ENCODE measurements at places on chromosomes 3 and 15.

DNA sequence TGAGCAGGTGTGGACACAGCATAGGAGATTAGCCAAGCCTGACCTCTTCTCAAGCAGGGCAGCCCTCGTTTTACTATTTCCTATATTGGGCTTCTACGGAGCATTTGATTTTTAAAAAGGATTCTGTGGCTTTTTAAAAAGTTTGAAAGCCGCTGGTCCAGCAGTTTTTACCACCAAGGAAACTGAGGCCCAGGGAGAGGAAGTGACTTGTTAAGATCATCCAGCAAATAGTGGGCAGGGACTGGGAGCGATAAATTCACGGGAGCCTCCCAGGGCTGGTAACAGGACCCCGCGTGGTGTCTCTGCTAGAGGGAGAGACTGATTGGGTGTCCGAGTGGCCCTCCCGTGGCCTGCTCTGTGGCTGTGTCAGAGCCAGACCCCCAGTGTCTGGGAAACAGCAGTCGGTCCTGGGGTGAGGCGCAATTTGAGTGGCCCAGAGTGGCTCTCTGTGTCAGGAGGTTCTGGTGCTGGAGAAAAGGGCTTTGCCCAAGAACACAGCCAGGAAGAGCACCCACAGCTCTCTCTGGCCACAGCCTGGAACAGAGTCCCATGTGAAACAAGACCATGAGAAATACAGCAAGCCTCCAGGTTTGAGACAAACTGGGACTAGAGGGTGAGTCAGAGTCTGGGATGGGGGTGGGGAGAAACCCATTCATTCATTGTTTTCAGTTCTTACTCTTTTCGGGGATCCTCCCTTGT is 4.2 kb downstream of the FURIN start:
- no peak for DNase-seq

DNA sequence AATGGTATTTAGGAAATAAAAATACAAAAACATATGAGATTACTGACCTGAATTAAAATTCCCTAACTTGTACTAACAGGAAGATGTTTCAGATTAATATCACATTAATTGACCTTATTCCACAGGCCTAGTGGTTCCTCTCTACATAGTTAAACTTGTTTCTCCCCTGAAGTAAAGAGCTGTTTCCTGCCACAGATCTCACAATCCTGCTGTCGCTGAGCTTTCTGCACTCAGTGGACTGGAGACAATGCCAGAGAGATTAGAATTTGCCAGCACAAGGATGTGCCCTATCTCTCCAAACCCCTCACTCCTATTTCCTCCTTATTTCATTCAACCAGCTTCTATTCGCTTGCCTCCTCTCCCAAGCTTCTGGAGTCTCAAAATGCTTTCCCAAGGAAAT is 130.6 kb downstream of the CTNNB1 start:
- DNase-seq: no peak

DNA sequence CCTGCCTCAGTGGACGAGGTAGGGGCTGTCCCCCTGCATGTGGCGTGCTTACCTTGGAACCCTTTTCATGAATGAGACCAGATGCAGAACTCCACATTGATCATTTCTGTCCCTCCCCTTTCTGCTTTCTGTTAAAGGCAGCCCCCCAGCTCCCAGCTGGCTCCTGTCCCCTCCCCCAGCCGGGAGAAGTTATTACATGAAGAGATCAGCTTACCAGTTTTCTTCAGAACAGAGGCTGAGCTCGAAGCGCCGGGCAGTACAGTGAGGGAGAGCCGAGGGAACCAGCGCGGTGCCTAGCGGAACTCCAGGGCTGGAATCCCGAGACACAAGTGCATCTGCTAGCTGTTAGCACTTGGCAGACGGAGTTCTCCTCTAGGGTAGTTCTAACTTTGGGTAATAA is 263.3 kb upstream of the NR2E3 start:
- DNase-seq: no peak

DNA sequence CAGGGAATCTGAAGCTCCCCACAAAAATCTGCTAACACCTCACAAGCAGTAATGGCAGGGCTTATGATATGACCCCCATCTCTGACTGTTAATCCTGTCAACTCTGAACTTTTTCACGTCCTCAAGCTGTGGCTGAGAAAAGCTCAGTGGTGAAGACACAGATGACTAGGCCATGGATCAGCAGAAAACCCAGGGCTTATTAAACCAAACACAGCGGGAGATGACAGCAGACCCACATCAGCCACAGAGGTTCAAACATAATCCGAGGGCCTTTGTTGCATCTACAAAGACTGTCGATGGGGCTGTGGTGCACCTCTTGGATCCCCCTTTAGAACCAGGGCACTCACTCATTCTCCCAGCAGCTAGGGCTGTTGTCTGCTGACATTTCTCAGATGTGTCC is 50.4 kb downstream of the GLB1 start:
- DNase-seq: no peak

DNA sequence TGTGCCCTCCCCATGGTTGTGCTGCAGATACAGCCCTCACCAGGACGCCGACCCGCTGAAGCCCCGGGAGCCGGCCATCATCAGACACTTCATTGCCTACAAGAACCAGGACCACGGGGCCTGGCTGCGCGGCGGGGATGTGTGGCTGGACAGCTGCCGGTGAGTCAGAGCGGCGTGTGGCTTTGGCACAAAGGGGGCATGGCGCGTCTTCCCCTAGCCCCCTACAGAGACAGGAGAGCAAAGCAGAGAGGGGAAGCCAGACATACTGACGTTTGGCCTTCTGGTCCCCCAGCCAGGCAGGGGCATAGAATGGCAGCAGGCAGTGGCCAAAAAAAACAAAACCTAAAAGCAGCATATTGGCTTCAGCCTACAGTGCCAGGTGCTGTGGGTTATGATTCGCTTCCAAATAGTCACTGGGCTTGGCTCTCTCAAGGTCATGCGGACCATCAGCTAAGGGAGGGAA is 64.0 kb downstream of the MESD start:
- DNase-seq: no peak

DNA sequence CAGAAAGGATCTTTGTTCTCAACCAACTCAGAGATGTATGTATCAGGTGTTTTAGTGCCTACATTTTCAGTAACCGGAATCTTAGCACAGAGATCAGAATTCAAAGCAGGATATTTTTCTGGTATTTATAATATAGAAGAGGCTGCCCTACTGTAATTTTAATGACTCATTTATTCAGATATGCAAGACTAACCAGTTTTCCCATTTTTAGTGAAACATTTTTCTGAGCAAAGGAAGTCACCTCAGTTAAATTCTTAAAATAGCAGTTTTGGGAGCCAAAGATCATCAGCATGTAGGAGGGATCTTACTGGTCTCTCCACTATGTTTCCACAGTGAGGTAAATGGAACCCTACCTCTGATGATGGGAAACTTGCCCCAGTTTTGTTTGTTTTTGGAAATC is 42.0 kb downstream of the SRP14 start:
- DNase-seq: no peak

DNA sequence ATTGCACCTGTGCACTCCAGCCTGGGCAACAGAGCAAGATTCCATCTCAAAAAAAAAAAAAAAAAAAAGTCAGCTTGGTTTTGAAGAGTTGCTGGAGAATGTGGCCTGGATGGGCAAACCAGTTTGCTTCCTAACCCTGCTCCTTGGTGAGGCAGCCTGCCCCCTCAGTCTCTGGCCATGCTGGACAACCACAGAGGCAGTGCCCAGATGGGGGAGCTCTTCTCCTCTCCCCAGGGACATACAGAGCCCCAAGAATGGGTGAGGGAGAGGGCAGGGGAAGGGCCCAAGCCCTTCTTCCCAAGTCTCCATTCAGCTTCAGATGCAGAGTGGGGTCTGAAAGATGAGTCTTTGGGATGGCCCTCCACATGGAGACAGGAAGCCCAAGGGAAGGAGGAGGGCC is 27.9 kb downstream of the CD276 start:
- no peak for DNase-seq

DNA sequence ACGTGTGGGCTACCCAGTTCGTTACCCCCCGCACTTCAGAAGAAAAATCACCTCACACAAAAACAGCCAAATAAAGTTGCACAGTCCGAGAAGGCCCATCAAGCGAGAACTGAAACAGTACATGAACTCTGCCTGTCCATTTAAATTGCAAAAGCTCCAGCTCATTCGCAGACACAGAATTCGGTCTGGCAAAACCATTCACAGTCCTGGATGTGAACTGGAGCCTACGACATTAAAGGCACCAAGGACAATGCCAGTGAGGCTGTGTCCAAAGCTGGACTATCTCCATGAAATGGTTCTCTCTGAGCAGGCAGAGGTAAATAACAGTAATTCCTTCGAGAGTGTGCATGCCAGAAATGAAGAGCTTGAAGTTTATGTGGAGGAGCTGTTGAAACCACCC is 261.3 kb upstream of the ICE2 start:
- DNase-seq: no peak

GRCh38 chr15:49810720-49811119 is 189.9 kb downstream of the DTWD1 start:
- no peak for DNase-seq

DNA sequence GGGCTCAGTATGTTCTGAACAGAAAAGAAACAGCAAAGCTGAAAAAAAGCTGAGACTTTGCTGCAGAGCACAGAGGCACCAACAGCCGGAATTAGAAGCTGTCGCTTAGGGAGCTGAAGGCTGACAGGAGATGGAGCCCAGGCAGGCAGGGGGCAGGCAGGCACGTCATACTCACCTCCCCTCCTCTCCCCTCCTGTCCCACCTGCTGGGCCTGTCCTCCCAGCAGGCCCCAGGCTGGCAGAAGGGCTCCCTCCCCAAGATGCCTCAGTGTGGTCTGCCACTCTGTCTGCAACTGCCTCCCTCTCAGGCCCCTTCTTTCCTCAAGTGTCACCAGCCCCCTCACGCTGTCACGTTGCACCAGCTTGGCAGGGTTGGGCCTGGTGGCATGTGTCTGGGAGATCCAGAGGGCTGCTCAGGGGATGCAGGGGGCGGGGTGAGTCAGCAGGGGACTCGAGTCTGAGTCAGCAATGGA is 3.2 kb upstream of the ANKRD63 start:
- DNase-seq: no peak

- no peak for DNase-seq
Measured at GRCh38 chr15:81000144-81000623, 539 bp upstream of the TLNRD1 start.

DNA sequence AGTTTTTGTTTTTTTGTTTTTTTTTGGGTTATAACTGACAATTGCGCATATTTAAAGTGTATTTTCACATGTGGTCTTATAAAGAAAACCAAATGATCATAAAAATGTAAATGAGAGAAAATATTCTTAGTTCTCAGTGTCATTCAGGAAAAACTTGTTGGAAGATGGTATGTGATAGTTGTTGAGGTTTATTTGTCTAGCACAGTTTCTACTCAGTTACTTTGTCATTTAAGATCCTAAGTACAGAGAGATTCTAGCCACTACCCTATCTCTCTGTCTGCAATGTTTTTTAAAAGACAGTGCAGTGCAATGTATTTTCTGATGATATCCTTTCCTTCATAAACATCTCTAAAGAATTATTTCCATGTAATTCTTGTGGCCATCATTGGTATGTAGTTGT is 46.1 kb downstream of the AKAP13 start:
- DNase-seq: no peak

DNA sequence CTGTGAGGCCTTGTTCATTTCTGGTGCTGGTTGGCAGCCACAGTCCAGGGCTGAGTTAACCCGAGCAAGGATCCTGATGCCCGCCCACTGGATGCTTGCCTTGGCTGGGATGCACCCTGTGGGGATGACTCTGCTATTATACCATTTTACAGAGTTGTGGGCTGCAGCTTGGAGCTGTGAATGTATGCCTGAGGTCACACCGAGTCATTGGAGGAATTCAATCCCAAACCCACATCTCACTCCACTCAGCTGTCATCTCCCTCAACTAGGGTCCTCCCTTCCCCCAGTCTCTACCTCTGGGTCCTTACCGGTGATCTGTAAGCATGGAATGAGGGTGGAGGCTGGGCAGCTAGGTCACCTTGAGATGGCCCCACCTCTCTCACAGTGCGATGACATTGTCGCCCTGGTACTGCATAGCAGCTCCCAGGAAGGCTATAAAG is 22.1 kb downstream of the MAPKAPK3 start:
- no peak for DNase-seq

- no peak for DNase-seq
Measured at GRCh38 chr3:152355744-152356665, 87.3 kb downstream of the MBNL1 start.

DNA sequence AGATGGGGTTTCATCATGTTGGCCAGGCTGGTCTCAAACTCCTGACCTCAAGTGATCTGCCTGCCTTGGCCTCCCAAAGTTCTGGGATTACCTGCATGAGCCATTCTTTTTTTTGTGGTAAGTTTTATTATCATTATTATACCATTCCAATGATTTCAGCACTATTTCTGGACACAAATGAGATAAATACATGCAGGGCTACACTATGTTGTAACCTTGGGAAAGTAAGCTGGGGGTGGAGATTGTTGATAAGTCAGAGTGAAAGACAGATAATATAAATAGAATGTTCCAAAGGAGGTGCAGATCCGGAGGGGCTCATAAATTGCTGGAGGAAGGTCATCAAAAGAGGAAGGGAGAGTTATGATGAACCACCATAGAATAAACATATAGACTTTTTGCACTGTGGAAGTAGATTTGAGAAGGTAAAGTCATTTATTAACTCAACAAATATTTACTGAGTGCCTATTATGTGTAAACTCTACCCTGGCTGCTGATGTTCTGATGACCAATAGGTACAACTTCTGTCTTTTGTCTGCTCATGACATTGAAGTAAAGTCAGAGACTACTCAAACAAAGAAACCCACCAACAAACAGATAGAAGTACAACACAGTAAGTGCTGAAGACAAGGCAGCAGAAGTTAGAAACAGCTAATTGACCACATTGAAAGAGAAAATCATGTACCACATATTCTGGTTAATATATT is 478.9 kb upstream of the GOLIM4 start:
- no peak for DNase-seq

GRCh38 chr3:16404349-16404895 is 109.1 kb downstream of the RFTN1 start:
- DNase-seq: no peak

DNA sequence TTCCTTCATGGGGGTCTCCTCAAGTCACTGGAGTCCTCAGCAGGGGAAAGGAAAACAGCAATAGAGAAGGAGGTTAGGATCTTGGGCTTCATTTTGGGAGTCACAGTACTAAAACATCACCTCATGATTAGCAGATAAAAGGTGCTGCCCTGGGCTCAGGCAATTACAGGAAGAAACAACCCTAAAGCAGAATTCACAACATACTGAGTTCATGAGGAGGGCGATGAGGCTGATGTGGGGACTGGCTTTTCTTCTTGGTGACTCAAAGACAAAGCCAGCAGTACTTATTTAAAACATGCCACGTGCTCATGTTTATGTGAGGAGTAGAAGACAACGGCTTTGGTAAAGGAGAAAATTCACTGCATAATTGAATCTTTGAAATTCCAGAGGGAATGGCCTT is 822.3 kb upstream of the CFAP20DC start:
- DNase-seq: no peak

Data from T-helper 17 cell (primary cell).